ENCODE measurements at places on chromosomes 6 and 20.

DNA sequence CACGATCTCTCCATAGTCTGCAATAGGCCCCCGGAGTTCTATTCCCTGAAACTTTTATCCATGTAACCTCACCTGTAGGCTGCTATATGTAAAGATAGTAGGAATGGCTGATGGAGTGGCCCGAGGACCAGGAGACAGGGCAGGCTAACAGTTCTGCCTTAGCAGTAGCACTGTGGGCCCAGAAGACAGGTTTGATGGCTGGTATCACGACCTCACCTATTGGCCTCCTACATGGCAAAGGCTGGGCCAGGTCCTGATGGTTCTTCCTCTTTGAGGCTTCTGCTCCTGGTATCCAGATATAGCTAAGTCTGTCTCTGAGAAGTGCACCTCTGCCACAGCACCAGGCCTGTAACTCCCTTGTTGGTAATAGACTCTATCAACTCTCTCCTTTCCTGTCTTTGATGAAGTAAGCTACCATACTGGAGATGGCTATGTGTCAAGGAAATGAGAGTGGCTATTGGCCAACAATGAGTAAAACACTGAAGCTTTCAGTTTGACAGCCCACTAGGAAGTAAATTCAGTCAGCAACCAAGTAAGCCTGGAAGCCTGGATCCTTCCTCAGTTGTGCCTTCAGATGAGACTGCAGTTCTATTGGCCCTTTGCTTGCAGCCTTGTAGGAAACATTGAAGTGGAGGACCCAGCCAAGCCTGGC is 5.7 kb downstream of the SPEF1 start:
- DNase-seq = no peak

DNA sequence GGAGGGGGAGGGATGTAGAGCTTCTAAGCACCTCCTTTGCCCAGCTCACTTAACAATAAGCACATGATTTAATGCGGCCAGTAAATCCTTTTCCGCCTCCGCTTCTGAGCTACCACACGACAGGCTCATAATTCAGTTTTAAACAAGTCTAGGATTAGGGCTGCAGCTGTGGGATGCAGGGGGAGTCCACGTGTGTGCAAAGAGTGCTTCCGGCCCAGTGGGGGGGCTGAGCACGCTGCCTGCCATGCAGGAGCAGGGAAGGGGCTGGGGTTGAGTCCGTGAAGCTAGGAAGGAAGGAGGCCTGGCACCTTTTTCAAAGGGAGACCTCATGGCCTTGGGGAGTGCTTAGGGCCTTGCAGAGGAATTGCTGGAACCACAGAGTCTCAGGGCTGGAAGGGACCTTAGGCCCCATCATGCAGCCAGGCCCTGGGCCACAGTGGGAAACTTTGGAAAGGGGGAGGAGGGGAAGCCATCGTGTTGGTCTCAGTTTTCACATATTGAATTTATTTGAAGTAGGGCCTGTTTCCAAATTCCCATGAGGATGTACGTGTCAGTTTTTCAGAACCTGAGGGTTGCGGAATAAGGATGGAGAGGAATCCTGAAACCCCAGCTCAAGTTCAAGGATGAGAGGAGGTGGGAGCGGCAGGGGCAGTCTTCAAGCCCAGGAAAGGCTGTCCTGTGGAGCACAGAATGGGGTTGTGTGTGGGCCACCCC is 96.1 kb downstream of the VEGFA start:
- DNase-seq = no peak

DNA sequence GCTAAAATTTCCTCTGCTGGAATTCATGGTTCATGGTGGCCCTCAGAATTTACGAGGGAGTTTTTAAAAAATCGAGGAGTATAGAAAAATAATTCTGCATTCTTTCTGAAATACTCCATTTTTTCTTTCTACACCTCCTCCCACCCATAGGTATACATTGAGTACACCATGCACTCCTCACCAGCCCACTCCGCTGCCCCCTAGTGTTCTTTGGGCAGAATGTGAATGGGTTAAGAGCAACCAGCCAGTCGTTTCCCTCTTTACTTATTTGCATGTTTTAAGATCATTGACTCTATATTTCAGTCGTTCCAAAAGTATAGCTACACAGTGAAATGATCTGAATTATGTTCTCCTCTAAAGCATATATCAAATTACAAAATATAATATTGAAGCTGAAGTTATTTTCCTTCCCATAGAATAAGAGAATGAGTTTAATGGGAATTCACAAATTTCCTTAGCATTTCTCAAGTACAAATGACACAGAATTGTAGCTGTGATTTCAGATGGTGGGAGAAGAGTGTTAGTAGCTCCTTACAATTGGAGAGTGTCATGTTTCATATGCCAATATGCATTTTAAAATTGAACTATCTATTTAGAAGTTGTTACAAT is 977.7 kb upstream of the SLC35B3 start:
- DNase-seq = no peak

- no peak for DNase-seq
These were observed 23.2 kb downstream of the DIDO1 start for GRCh38 chr20:62902926-62903615.

DNA sequence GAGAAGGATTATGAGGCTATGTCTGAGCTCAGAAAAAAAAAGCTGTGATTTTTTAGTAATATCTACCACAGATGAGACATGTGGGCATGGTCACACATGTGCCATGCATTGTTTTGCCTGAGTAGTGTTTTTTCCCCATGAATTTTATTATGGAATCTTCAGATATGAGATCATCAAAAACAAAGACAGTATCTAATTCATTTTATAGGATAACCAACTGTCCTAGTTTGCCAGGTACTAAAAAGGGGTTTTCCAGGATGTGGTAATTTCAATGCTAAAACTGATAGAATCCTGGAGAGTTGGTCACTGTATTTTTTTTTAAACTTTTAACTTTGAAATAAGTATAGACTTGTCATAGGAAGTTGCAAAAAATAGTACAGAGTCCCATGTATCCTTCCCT is 127.4 kb upstream of the MAP3K7 start:
- DNase-seq = no peak
